ENCODE measurements at places on chromosomes 16 and 17.

DNA sequence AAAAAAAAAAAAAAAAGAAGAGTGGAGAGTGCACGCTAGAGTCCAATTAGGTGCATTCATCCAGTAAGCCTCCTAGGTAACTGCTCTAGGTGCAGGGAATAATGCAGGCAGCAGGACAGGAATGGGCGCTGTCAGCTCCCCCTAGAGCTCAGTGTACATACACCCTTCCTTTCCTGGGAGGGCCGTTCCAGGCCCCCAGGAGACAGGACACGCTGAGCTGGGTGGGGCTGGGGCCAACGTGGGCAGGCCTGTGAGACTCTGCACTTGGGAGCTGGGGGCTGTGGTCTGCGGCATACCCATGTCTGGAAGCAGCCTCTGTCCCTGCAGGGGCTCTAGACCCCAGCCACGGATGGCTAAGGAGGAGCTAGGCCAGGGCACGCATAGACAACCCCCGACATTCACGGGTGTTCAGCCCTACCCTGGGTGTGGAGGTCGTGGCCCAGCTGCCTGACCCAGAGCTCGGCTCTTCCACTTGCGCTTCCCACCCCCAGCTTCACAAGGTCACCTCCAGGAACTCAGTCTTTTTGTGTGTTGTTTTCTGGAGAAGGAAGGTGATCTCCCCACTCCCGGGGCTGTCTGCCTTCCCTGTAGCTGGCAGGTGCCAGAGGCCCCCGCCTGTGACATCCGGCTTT lies 1.0 kb upstream of the ANTKMT start:
- no peak for DNase-seq

- DNase-seq: no peak
Observed at GRCh38 chr17:44736551-44737240, 22.1 kb upstream of the ADAM11 start.

DNA sequence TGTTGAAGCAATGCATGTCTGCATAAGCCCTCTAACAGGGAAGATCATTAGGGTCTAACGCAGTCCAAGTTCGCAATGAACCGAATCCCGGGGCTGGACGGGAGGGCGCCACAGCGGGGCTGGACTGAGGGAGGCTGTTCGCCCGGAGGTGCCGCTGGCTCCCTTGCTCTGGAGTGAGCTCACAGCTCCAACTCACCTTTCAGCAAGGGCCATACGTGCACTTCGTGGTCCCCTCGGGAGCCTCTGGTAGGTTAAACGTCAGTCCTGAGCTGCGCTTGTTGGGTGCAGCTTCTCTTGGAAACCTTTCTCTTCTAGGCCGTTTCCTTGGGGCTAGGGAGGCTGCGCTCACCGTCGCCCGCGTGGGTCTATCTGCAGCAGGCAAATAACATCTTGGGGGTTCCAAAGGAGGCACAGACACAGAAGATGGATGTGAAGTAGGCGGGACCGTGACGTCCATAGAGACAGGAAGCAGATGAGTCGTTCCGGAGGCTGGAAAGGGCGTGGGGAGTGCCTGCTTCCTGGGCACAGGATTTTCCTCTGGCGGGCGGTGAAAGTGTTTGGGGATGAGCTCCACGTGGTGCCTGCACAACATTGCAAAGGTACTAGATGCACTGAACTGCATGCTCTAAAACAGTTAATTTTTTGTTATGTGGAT lies 21.9 kb downstream of the ATP2C2 start:
- DNase-seq: no peak

- no peak for DNase-seq
Observed at GRCh38 chr16:25788637-25789036, 96.9 kb downstream of the HS3ST4 start.

- no peak for DNase-seq
Observed at GRCh38 chr17:63455417-63455816, 9.3 kb upstream of the CYB561 start.

DNA sequence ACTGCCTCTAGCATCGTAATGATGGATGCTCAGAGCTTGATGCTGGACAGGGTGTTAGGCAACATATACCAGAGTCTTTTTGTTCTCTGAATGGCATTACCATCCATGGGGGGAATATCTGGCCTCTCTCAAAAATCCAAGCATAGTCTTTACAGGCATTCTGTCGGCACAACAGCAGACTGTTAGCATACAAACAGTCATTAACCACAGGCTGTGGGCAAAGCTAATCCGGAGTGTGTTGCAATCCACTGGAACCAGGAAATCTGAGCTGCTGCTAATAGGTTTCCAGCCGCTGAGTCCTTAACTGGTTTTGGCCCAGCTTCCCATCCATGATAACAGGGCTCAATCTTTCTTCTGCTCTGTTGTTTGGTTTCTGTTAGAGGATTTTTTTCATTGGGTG lies 371.9 kb downstream of the HS3ST3B1 start:
- no peak for DNase-seq

DNA sequence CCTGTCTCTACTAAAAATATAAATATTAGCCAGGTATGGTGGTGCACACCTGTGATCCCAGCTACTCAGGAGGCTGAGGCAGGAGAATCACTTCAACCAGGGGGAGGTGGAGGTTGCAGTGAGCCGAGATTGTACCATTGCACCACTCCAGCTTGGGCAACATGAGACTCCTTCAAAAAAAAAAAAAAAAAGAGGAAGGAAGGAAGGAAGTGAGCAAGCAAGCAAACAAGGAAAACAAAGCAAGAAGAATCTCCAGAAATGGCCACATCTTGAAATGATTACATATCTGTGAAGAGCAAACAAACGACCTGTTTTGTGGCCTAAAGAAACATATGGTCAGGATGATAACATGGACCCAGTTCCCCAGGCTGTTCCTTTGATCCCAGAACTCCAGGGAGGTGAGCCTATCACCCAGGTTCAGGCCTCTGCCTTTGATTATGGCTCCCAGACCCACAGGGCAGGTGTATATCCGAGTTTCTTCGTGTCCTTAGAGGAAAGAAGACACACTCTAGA lies 8.9 kb downstream of the ACOX1 start:
- no peak for DNase-seq

GRCh38 chr16:49493836-49494235 lies 120.2 kb downstream of the C16orf78 start:
- DNase-seq: no peak

DNA sequence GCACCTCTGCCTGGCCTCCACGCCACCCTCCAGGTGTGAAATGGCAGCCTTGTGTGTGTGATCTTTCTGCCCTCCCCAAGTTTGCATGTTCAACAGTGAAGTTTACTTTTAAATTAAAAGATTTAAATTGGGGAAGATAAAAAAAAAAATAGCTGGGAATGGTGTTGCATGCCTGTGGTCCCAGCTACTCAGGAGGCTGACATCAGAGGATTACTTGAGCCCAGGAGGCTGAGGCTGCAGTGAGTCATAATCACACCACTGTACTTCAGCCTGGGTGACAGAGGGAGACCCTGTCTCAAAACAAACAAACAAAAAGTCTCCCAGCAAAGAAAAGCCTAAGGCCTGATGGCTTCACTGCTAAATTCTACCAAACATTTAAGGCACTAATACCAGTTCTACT lies 35.4 kb upstream of the RNF43 start:
- DNase-seq: no peak

DNA sequence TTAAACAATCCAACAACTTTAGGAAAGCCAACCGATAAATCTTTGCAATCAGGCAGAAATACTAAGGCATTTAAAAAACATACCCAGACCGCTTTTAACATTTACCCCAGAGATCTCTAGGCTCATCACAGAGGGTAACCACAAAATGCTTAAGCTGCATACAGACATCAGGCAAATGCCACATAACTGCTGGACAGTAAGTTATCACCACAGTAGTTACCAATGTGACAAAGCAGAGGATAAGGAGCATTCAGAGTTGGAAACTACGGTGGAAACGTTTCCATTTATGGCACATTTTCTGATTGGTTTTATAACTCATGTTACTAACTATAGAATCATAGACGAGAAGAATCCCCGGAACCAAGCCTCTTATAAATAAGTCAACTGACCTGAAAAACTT lies 77.5 kb downstream of the KANSL1 start:
- DNase-seq: no peak

GRCh38 chr16:76946879-76947278 lies 244.1 kb upstream of the MON1B start:
- no peak for DNase-seq

DNA sequence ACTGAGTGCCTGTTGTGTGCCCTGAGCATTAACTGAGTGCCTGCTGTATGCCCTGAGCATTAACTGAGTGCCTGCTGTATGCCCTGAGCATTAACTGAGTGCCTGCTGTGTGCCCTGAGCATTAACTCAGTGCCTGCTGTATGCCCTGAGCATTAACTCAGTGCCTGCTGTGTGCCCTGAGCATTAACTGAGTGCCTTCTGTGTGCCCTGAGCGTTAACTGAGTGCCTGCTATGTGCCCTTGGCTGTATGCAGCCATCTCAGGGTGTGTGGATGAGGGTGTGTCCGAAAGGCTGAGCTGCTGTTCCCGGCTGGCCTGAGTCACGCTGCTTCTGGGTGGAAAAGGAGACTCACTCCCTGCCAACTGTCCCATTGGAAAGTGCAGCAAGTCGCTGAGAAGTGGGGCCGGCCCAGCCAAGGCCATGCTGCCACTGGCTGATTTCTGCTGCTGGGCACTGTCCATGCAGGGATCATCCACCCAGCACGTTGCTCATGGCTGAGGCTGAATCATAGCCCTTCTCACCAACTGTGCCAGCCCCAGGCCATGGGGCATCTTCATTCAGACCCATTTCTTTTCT lies 113.8 kb downstream of the OR1D5 start:
- no peak for DNase-seq

DNA sequence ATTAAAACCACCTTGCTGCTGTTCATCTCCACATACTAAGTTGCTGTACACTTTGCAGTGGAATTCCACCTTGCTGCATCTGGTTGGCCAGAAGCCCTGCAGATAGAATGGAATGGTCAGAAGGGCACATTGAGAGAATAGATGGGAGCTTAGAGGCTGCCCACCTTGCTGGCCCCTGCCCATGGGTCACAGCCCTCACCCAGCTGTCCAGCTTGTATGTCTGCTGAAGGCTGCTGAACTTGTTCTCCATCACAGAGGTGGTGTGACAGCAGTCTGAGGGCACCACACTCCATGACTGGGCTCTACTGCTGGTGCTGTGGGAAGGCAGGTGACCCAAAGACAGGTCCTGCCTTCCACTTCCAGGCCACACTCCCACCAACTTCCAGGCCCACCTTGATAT lies 1755.4 kb downstream of the TP53TG3F start:
- no peak for DNase-seq

GRCh38 chr16:58651965-58652348 lies 22.3 kb upstream of the CNOT1 start:
- no peak for DNase-seq

GRCh38 chr17:5418858-5419355 lies 555 bp downstream of the NUP88 start:
- DNase-seq: peak; percentile 29

DNA sequence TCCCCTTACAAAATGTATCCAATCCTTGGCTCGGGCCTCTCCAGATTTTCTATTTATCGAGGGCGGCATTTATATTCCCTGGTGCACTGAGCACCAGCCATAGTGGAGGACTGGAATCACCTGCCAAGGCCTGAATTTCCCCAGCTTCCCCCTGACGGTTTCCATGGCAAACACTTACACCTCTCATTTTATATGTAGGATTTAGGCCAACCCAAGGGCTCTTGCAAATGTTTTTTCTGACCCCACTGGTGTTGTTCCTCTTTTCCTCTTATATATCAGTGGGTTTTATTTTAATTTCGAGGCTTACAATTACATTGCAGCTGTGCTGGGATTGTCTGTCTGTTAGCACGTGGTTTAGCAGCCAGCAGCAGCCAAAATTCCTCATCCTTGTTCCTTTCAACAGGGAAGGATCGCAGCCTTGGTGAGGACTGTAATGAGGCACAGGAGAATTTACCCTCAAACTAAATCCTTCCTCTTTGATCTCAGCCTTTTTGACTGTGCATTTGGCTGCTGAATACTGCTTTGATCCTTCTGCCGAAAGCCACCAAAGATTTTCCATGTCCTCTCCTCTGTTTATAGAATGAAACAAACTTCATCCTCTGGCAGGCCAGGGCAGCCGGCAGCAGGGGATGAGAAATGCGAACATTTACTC lies 26.5 kb upstream of the CES5A start:
- no peak for DNase-seq

DNA sequence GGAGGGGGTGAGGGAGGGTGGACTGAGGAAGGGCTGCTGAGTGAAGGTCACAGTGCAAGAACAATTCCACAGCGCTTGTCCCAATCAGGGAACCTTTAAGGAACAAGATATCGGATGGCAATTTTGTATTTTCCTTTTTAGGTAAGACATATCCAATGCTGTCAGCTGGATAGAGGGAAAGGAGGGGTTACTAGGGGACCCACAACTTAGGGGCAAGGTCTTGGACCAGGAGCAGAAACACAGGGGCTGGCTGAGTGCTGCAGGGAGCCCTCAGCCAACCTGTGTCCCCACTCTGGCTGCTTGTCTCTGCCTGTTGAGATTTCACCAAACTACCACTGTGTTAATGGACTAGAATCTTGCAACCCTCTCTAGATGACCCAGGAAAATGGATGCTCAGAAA lies 47.6 kb downstream of the AKAP1 start:
- no peak for DNase-seq

DNA sequence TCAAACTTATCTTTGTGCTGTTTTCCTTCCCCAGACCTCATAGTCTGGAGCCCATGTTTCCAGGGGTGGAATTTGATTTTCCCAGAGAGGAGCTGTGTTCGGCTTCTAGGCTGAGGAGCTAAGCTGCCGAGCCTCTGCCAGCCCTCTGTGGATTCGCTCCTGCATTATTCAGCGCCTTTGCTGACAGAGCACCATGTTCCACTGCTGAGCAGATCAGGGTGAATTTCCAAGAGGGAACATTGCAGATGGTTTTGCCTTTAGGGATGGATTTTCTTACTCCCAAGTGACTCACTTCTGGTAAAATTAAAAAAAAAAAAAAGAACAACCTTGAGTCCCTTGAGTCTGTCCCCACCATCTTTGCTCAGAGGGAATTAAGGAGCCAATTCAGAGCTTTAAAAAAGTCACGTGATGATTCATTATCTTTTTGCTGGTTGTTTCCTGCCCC lies 229.5 kb downstream of the PRKCA start:
- DNase-seq: no peak

DNA sequence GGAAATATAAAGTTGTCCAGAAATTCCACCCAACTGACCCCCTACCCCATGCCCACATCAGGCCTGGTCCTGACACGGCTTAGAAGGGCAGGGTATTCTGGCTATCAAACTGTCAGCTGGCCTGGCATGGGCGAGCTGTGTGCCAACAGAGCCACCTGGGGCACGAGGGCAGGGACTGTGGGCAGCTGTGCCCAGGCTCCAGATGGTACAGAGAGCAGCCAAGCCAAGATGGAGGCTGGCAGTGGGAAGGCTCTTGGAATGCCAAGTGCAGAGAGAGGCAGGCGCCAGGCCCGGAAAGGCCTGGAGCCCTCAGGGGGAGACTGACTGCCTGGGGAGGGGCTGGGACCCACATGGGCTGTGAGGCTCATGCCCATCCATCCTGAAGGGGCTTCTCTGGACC lies 24.3 kb upstream of the PHF12 start:
- no peak for DNase-seq

DNA sequence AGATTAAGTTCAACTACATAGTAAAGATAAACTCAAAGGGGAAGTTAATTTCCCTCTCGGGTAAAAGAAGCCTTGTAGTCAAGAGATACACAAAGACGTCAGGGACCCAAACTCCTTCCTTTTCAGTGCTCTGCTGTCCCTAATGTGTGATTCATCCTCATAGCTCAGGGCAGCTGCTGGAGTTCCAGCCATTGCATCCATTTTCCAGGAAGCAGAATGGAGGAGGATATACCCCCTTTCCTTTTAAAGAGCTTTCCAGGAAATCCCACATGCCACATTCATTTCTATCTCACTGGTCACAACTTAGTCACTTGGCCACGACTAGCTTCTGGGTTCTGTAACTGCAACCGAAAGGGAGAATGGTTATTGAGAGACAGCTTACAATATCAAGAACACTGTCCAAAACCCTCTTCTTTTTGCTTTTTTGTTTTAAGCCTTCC lies 95.3 kb downstream of the SOCS1 start:
- DNase-seq: no peak

- peak; percentile 50 for DNase-seq
Observed at GRCh38 chr17:78013683-78014467, 55.4 kb downstream of the TNRC6C start.
